AG09309 (cell line): ENCODE measurements at places on chromosomes 4 and X.
A peak's percentile ranks its signal among the peaks of the same experiment; 100 is the strongest.

GRCh38 chrX:46234775-46235174, 310.4 kb downstream of the ZNF674 start:
- DNase-seq, result no peak

DNA sequence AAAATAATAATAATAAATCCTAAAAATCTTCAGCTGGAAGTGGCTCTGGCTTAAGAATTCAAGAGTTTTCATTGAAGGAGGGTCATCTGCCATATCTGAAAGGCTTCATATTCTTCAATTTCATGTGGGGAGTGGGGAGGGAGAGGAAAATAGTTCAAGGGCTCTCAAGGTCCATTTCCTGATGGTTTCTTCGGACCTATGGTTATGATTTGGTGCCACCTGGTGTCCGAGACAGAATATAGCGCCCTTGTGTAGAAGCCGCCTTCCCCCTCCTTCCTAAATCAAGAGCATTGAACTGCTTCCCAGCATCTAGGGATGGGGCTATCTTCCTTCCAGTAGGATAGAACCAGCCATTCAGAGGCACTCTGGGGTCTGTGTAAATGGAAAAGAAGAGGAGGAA, 34.3 kb downstream of the NLGN3 start:
- DNase-seq, result peak; percentile 16

DNA sequence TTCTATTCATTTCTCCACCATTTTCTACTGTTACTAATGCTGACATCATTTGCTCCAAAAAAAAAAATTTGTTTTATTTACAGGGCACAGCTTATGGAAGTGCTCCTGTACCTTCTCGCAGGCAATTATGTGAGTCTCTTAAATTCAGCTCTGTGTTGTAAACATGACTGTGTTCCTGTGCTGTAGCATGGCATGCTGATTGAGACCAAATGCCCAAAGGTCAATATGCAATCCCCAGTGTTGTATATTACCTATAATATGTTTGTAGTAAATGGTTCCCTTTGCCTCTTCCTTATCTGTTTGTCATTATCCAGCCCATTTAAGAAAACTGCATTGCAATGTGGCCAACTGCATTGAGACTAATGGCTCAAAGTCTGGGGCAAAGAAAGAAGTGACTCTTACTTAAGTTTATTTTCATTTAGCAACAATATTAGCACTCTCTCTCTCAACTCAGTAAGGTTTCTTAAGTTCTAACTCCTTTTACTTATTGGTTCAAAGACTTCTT, 1020.0 kb upstream of the GRID2 start:
- DNase-seq, result no peak

- peak; percentile 77 for DNase-seq
Observed at GRCh38 chr4:57020467-57021101, 41.9 kb downstream of the POLR2B start.

DNA sequence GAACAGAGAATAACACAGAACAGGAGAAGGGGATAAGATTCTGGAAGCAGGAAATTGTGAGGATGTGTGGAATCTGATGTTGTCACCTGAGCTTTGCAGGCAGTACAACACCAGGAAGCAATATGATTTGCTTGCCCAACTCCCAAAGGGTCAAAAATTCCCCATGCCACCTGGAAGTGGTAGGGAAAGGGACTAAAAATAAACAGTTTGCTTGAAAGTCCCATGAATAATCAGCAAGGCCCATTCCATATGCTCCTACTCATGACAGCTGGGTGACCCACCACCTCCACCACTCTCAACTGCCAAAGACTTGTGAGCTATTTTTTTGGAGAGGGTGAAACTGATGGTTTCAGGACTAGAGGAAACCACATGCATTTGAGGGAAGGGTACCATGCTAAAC, 168.4 kb downstream of the KCNIP4 start:
- DNase-seq, result no peak

GRCh38 chrX:78946178-78946931, 1.2 kb downstream of the P2RY10 start:
- DNase-seq, result no peak

GRCh38 chr4:40423735-40424134, 88.6 kb downstream of the CHRNA9 start:
- peak; percentile 27 for DNase-seq

DNA sequence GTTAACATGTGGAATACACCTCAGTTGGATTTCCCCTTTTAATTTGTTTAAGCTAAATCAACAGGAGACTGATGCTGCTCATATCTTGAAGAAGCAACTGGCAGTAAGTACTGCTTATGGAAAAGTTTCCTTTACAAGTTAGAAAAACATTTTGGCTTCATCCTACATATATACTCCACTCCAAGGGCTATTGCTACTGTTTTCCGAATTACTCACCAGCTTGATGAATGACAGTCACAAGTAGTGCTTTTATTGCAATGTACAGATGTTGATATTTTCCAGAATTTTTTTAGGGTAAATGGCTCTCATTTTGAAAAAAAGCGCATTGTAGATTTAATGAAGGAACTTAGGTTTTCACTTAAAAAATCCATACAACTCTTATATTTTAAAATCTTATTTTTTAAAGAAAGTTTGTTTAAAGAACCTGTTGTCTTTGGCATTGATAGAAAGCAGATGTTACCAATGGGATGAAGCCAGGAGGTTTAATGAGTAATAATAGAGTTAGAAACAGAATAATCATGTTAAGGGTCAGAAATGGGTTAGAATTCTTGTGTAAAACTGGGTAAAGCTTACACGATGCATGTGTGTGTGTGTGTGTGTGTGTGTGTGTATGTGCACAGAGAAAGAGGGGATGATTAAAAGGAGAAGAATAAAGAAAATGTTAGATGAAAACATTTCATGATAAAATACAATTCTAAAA, 272.9 kb downstream of the CFAP299 start:
- DNase-seq, result peak; percentile 10

DNA sequence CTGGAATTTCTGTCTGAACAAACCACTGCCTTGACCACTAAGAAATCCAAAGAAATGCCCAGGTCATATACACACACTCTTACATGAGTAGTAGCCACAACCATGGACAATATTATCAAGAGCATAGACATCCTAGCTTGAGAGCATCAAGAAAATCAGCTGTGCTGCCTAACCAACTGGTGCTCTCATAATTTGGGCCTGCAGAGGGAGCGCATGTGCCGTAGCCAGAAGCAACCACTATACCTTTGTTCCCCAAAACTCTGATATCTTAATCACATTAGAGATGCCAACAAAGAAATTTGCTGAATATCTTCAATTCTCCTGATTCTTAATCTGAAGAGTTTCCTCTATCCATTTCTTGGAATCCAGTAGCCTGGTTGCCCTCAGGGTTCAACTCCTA, 163.6 kb downstream of the ZNF674 start:
- no peak for DNase-seq

- DNase-seq, result peak; percentile 56
Observed at GRCh38 chr4:158302076-158302866, 92.0 kb downstream of the TMEM144 start.

DNA sequence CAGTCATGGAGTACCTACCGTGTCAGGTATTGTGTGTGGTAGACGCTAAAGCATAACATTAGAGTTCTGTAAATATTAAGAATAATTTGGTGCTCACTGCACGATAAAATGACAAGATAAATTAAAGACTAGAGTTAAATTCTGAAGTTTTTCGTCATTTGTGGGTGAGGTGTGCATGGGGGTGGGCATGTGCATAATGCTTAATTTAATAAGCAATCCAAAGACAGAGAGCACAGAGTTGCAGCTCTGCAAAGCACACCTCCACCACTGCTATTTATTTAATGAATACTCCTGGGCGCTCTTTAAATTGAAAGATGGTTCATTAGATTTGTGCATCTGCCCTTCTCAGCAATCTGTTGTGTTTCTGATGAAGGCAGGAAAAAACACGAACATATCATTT, 62.6 kb downstream of the GATB start:
- no peak for DNase-seq

- no peak for DNase-seq
Observed at GRCh38 chr4:110055158-110055768, 142.6 kb downstream of the EGF start.

DNA sequence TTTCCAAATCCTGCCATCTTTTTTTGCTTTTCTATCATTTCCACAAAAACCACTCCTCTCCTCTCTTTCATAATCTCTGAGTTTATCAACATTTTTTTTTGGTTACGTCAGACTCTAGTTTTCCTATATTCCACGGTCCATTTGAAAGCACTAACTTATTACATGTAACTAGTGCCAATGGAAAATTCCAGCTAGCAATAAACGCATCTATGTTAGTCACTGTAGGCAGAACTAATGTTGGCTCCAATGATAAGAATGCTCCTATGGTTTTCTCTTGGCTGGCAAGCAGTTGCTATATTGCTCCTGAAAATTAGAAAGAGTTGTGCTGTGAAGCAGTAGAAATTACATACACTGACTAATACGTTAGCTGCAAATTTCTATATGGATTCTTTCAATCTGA, 634.6 kb upstream of the FTHL17 start:
- DNase-seq, result peak; percentile 1

DNA sequence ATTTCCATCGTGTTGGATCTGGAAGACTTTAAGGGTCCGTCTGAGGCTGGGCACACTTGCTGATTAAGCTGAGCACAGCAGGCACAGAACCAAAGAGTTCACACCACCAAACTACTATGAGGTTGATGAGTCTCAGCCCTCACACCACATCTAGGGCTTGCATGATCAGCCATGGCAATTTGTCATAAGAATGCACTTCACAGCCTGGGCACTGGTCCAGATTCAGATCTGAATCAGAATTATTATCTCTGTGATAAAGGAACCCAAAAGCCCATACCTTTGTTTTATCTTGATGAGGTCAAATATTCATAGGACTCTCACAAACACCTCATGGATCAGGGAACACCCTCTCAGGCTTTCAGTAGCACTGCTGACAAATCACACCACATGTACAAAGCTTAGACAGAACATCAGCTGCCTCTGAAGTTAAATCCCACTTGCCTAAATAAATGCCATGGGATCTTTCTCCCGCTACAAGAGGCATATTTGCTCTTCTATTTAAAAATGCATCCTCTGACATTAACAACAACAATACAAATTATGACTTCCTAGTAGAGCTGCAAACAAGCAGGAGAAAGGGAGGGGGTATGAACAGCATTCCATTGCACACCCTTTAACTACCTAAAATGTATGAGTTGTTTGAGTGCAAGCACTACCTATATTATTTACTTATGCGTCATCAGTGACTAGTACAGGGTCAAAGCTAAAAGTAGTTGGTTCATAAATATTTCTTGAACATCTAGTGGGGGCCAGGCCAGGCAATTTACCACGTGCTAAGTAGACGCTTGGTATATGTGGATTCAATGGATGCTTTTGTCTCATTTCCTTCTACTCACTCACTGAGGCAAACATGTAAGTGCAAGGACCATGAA, 186.3 kb upstream of the FGF13 start:
- DNase-seq, result no peak

- no peak for DNase-seq
Observed at GRCh38 chr4:8235224-8235623, 34.3 kb upstream of the HTRA3 start.

DNA sequence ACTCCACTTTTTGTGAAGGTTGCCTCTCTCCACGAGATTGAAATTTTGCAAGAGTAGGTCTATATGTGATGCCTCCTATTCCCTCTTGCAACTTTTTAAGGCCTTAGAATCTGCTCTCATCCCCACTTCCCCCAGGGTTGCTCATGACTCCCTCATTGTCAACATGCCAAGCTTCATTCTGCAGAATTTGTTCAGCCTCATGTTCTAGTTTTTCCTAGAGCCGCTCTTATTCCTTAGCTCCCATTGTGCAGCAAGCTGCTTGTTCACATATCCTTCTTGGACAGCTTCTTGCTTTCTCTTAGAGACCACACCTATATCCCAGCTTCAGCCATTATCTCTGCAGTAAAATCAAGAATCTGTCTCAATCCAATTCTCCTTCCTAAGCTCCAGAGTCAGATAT, 82.4 kb downstream of the CNGA2 start:
- no peak for DNase-seq

DNA sequence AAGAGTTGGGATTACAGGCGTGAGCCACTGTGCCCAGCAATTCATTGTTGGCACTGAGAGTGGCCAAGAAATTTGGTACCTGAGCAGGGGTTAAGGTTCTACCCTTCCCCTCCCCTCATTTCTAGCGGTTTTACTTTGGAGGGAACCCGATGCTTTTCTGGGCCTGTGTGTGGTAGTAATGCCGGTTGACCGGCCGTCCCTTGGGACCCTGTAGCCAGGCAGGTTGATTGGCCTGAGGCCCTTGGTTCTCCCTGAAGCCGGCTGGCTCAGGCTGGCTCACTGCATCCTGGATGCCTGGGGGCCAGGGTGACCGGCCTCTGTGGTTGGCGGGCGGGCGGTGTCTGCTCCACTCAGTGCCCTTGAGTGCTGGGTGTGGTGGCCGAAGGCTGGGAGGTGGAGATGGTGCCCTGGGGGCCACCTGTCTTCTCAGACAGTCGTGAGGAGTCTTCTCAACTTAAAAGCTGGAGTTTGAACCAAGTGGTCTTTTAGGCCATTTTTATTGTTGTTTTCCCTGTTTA, 45.6 kb downstream of the RGS12 start:
- no peak for DNase-seq

- no peak for DNase-seq
Observed at GRCh38 chr4:173254646-173255045, 79.5 kb downstream of the HMGB2 start.

DNA sequence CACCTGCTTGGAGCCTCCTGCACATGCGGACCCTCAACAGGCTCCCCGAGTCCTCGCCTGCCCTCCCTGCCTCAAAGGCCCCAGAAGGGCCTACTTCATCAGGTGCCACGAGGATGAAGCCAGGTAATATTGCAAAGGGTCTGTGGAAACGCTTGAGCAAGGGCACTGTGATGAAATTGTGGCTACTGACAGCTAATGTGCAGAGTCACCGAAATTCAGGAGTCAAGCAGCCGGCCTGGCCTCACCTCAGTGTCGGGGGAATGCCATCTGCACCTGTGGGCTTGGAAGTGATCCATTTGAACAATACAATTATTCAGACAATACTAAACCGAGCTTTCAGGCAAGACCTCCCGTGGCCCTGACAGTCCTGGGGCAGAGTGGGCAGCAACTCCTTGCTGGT, 3.1 kb upstream of the FGFR3 start:
- no peak for DNase-seq

DNA sequence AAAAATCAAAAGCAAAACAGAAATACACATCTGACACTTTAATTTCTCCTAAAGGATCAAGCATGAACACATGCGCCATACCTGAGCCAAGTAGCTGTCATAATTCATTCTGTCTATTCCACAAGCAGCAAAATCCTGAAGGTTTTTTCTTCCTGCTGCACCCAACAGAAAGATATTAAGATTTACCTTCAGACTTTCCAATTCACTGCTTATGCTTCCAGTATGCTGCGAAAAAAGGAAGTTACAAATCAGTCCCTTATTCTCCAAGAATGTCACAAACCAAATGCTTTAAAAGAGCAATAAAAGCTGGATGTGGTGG, 29.2 kb upstream of the FGFBP2 start:
- DNase-seq, result no peak

- no peak for DNase-seq
Observed at GRCh38 chr4:165472943-165473676, 94.3 kb downstream of the CPE start.
